Amygdala (tissue), 56 donors: ENCODE measurements at places on chromosomes 2 and 18.

- no peak for DNase-seq
These were observed 410.5 kb downstream of the CDH19 start for GRCh38 chr18:66193394-66193793.

GRCh38 chr2:32277363-32277673 lies 386 bp upstream of the YIPF4 start:
- no peak for DNase-seq

- no peak for DNase-seq
These were observed 573.0 kb downstream of the GALR1 start for GRCh38 chr18:77822632-77823031.

DNA sequence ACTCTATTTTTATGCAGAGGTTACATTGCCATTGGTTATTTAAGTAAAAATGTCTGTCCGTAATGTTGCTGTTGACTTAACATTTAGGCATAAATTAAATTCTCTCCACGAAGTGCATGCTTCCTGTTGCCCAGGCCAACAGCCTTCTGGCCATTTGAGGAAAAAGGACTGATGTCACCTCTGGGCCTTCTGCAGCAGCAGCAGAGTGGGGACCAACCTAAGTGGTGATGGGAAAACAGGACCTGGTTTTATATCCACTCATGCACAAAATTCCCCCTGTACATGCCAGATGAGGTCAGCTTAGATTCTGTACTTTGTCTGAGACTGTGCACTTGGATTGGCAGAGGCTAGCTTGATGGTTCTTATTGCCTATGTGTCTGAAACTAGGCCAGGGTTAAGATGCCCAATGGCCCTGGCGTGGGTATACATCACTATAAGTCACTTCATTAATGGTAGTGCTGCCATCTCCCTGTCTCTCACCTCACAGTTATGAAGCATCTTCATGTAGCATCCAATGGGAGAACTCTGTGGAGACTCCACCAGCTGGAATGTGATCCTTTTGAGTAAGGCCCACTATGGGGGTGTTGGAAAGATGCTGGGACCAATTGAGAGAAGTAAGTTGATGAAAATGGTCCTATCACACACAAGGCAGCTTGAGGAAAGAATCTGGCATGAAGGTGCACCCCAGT lies 4.4 kb downstream of the ARHGAP25 start:
- DNase-seq, result no peak

DNA sequence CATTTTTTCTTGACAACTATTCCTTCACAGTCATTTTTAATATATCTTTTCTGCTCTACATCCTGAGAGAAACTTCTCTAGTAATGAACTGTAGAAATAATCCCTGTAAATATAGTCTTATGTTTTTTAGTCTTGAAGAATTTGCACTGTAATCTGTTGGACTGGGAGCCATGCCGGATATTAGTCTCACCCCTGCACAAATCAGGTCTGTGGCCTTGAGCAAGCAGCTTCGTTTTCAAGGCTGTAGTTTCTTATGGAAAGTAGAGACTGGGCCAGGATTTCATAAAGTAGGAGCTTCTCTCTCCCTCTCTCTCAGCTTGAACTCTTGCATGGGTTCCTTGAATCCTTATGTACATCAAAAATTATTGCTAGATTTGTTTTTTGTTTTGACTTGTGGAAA lies 8.7 kb downstream of the FARP2 start:
- no peak for DNase-seq

GRCh38 chr2:197007716-197008628 lies 81.5 kb upstream of the PGAP1 start:
- DNase-seq, result no peak

- no peak for DNase-seq
These were observed 13.6 kb downstream of the IMPA2 start for GRCh38 chr18:11994703-11995444.

DNA sequence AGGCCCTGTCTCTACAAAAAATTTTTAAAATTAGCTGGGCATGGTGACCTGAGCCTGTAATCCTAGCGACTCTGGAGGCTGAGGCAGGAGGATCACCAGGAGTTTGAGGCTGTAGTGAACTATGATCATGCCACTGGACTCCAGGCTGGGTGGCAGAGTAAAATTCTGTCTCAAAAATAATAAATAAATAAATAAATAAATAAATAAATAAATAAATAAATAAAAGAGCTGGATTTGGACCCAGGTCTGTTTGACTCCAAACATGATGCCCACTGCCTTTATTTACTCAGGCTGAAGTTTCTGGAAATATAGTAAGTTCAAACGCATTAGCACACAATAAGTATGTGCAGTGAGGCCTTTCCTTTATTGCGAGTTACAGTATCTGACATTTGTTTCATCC lies 75.0 kb downstream of the THNSL2 start:
- no peak for DNase-seq
